ENCODE measurements at places on chromosomes 5 and 9.
A peak's percentile ranks its signal among the peaks of the same experiment; 100 is the strongest.

- no peak overlapping the region for H3K4me3 ChIP-seq
- no peaks in the 10 kb centered on the region for H3K27me3 ChIP-seq
- H3K27ac ChIP-seq = no peak overlapping the region
- no peaks in the 10 kb centered on the region for H3K4me1 ChIP-seq
- DNase-seq = no peak
- peaks cover 44% of the 10 kb centered on the region for H3K36me3 ChIP-seq
Observed at GRCh38 chr5:180222056-180222455, 13.0 kb upstream of the RASGEF1C start.

DNA sequence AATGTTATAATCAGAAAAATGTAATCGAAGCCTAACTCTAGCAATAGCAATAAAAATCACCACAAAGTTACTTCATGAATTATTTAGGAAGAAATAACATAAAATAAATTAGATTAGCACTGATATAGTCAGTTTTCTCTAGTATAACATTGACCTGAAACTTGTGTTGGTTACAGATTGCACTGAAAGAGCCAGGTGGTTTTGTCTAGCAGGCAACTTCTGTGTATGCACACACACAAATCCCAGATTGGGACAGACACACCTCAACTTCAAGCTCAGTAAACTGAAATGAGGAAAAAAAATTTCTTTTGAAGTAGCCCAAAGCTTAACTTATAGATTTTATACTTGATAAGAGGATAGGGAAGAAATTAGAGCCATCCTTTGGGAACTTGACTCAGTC is 129.3 kb downstream of the EFNA5 start:
- H3K4me3 ChIP-seq = no peak overlapping the region
- H3K27me3 ChIP-seq = no peaks in the 10 kb centered on the region
- H3K36me3 ChIP-seq = no peaks in the 10 kb centered on the region
- no peak for DNase-seq

- no peaks in the 10 kb centered on the region for H3K4me1 ChIP-seq
- no peaks in the 10 kb centered on the region for H3K36me3 ChIP-seq
- DNase-seq = no peak
- peaks cover 29% of the 10 kb centered on the region for H3K27me3 ChIP-seq
- no peak overlapping the region for H3K27ac ChIP-seq
Observed at GRCh38 chr5:158814521-158814920, 285.2 kb downstream of the EBF1 start.

DNA sequence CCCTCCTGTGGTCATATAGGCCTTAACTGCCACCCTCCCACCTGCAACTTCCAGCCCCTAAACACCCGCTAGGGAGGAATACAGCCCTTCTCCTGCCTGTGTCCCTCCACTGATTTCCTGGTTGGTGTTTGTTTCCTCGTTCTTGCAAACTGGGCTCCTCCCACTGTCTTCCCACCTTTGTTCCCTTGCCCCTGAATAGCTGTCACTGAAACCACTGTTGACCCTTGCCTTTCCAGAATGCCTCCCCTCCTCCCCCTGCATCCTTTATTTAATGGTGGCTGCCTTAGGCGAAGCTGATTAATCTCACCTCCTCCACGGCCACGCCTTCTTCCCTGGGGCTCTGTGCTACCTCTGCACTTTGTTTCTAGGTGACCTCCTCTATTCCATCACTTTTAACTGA is 626.7 kb downstream of the BNC2 start:
- H3K4me3 ChIP-seq = no peak overlapping the region
- no peaks in the 10 kb centered on the region for H3K27me3 ChIP-seq
- H3K4me1 ChIP-seq = peaks cover 36% of the 10 kb centered on the region
- no peak for DNase-seq

DNA sequence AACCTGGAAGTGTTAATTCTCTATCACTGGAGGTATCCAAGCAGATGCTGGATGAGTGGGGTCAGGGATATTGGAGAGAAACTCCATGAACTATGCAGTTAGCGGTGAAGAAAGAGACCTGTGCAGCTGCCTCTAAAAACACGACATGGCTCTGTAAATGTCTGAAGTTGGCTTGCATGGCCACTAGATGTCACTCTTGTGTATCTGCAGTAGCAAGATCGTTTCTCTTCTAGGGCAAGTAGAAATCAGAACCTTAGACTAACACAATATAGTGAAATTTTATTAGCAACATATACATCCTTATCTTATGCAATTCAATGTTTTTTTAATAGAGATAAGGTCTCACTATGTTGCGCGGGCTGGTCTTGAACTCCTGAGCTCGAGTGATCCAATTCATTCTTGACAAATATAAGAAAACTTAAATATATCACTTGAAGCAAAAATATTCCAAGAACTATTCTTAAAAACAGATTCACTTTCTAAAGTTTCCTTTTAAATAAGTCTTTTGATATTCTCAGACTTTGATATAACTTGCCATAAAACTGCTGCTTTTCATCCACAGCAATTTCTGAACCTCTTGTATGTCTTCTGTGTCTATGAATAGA is 2.9 kb downstream of the OR2S2 start:
- H3K36me3 ChIP-seq = no peaks in the 10 kb centered on the region
- no peak overlapping the region for H3K4me3 ChIP-seq
- peak; percentile 48 for DNase-seq
- H3K4me1 ChIP-seq = no peaks in the 10 kb centered on the region

GRCh38 chr5:73693573-73694061 is 67.6 kb downstream of the ARHGEF28 start:
- DNase-seq = no peak
- H3K4me3 ChIP-seq = no peak overlapping the region
- H3K27ac ChIP-seq = no peak overlapping the region
- H3K4me1 ChIP-seq = peaks cover 11% of the 10 kb centered on the region
- no peaks in the 10 kb centered on the region for H3K36me3 ChIP-seq
- H3K27me3 ChIP-seq = peaks cover 20% of the 10 kb centered on the region

GRCh38 chr5:43113546-43113945 is 7.2 kb upstream of the ZNF131 start:
- no peak for DNase-seq
- no peaks in the 10 kb centered on the region for H3K27me3 ChIP-seq
- no peaks in the 10 kb centered on the region for H3K4me1 ChIP-seq
- H3K27ac ChIP-seq = no peak overlapping the region
- no peaks in the 10 kb centered on the region for H3K36me3 ChIP-seq

- H3K4me3 ChIP-seq = no peak overlapping the region
- H3K27ac ChIP-seq = no peak overlapping the region
- no peaks in the 10 kb centered on the region for H3K27me3 ChIP-seq
- no peaks in the 10 kb centered on the region for H3K4me1 ChIP-seq
- H3K36me3 ChIP-seq = no peaks in the 10 kb centered on the region
- no peak for DNase-seq
Observed at GRCh38 chr9:136691316-136692184, 4.3 kb upstream of the AGPAT2 start.

DNA sequence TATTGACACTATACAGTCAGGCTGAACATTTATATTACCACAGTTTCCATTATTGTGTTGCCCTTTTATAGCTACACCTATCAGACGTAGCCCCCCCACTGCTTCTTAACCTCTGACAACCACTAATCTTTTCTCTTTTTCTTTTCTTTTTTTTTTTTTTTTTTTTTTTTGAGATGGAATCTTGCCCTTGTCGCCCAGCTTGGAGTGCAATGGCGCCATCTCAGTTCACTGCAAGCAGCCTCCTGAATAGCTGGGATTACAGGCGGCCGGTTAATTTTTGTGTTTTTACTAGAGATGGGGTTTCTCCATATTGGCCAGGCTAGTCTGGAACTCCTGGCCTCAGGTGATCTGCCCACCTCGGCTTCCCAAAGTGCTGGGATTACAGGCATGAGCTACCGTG is 75.4 kb downstream of the UHRF2 start:
- no peak overlapping the region for H3K27ac ChIP-seq
- H3K36me3 ChIP-seq = peaks cover 23% of the 10 kb centered on the region
- no peak for DNase-seq
- no peaks in the 10 kb centered on the region for H3K4me1 ChIP-seq
- no peaks in the 10 kb centered on the region for H3K27me3 ChIP-seq

DNA sequence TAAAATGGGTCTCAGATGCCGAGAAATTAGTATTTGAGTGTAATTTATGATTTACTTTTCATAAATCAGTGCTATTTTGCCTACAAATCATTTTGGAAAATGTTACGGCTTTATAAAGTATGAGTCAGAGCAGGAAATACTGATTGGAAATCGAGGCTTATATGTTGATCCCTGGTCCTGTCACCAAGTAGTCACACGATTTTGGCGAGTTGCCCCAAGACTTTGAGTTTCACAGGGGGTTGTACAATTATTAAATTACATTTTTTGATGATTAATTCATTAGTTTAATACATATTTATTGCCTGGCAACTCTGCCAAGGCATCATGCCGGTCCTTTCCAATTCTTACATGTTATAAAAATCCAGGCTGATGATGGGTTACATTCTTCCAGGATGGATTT is 443.9 kb upstream of the KLF4 start:
- DNase-seq = no peak
- no peak overlapping the region for H3K4me3 ChIP-seq
- H3K36me3 ChIP-seq = no peaks in the 10 kb centered on the region
- H3K27ac ChIP-seq = no peak overlapping the region
- H3K27me3 ChIP-seq = peaks cover 1% of the 10 kb centered on the region

- no peak for DNase-seq
- no peaks in the 10 kb centered on the region for H3K36me3 ChIP-seq
- no peak overlapping the region for H3K4me3 ChIP-seq
- H3K27ac ChIP-seq = no peak overlapping the region
- H3K4me1 ChIP-seq = peaks cover 20% of the 10 kb centered on the region
Observed at GRCh38 chr9:110832926-110833325, 164.3 kb downstream of the MUSK start.

DNA sequence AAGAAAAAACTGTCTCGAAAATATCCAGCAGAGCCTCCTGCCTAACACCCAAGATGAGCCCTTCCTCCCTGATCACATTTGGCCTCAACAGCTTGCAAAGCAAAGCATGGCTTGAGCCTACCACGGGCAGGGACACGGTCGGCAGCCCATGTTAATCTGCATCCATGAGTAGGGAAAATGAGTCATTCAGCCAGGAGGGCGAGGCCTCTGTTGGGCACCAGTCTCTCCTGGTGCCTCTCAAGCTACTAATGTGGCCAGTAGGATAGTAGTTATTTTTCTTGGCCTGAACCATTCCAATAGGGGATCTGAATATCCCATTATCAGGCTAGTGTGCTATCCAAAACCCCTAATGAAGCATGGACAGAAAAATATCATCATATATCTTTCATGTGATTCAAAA is 43.0 kb upstream of the SHB start:
- no peaks in the 10 kb centered on the region for H3K36me3 ChIP-seq
- no peaks in the 10 kb centered on the region for H3K27me3 ChIP-seq
- peaks cover 2% of the 10 kb centered on the region for H3K4me1 ChIP-seq
- DNase-seq = no peak
- H3K27ac ChIP-seq = no peak overlapping the region
- no peak overlapping the region for H3K4me3 ChIP-seq

DNA sequence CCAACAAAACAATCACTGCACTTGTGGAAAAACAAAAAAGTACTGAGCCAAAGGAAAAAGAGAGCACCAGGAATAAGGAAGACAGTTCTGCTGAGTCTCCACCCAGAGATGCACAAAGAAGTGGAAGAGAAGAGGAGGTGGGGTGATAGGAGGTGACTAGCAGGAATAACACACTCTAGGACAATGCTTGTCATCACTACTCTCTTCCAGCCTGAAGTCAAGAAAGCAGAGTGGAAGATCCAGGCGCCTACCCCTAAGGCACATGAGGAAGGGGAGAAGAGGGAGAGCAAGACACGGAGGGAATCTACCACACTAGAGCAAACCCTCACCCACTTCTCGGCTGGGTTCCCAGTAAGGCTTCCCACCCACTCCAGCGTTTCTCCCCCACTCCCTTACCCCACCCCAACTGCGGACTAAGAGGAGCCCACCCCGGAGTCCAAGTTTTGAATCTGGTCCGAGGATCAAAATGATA is 1.7 kb downstream of the SLIT3 start:
- no peak overlapping the region for H3K27ac ChIP-seq
- peak overlapping the region; percentile 80 for H3K4me3 ChIP-seq
- no peaks in the 10 kb centered on the region for H3K36me3 ChIP-seq
- no peak for DNase-seq
- peaks cover 48% of the 10 kb centered on the region for H3K4me1 ChIP-seq
- H3K27me3 ChIP-seq = peaks cover 60% of the 10 kb centered on the region

DNA sequence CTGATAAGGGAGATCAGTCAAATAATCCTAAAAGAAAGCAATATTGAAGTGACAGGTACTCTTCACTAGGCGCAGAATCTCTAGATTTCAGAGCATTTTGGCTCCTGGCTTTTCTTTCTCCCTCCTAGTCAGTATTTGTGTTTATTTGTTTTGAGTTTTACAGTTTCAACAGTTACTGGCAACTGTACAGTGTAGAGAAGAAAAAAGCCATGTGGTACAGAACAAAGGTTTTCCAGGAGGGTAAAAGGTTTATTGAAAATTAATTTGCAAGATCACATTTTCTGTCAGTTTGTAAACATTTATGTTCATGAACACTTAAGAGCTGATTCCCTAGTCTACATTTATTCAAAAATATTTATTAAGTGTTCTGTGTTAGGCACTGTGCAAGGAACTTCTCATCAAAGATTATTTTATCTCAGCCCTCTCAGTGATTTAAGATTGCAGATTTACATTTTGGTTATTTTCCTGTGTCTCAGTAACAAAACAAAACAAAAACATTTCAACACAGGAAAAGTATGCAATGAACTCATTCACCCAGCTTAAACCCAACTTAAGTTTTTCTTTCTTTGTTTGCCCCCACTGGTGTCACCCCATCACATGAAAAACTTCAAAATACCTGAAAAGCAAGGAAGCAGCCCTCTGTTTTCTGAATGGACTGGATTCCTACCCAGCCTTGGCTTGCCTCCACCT is 12.9 kb downstream of the MINAR2 start:
- H3K4me1 ChIP-seq = peaks cover 43% of the 10 kb centered on the region
- H3K36me3 ChIP-seq = peaks cover 2% of the 10 kb centered on the region
- H3K4me3 ChIP-seq = no peak overlapping the region
- no peaks in the 10 kb centered on the region for H3K27me3 ChIP-seq
- DNase-seq = no peak

Measured in mesothelial cell of epicardium (in vitro differentiated cells).